Cortex of kidney (tissue), 1 donor: ENCODE measurements at places on chromosomes 16 and 17.

DNA sequence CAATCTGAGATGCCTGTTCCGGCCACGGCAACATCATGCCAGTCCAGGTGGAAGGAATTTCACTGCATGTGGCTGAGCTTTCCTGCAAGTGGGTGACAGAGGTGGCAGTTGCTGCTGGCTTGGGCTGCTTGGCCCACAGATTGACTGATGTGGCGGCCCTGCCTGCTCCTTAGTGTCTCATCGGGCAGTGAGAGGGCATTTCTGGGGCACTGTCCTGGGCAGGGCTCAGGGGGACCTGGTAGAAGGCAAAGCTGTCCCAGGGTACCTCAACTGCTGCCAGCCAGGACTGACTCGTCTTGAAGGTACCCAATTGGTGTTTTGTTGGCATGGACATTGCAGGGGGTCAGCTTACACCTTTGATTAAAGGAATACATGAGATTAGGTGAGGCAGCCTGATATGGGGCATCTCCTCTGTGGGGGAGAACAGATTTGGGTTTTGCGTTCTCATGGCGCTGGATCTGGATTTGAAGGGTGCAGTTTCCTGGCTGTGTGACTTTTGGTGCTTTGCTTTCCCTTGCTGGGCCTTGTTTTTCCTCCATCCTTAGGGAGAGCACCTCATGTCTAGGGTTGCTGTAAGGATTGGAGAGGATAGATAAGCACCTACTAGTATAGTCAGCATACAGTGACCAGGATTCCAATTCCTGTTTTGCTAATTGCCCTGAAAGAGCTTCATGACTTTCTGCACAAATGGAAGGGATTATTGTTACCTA, 5.4 kb downstream of the CMIP start:
- DNase-seq = no peak

DNA sequence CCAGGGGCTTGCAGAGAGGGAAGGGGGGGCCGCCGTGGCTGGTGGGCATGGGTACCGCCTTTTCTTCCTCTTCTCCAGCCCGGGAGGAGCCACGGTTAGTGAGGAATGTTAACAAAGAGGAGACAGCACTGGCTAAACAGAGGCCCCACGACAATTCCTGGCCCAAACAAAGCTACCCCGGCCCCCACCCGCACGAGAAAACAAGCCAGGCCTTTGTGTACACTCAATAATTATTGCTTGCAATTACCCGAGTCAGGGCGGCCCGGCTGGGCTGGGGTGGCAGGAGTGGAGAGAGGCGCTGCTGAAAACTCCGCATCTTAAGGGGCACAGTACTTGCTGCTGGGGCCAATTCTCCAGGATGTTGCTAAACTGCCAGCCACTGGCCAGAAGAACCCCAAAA, 56.4 kb downstream of the IRX5 start:
- DNase-seq = no peak

- no peak for DNase-seq
Observed at GRCh38 chr17:69485901-69486643, 71.6 kb downstream of the MAP2K6 start.

DNA sequence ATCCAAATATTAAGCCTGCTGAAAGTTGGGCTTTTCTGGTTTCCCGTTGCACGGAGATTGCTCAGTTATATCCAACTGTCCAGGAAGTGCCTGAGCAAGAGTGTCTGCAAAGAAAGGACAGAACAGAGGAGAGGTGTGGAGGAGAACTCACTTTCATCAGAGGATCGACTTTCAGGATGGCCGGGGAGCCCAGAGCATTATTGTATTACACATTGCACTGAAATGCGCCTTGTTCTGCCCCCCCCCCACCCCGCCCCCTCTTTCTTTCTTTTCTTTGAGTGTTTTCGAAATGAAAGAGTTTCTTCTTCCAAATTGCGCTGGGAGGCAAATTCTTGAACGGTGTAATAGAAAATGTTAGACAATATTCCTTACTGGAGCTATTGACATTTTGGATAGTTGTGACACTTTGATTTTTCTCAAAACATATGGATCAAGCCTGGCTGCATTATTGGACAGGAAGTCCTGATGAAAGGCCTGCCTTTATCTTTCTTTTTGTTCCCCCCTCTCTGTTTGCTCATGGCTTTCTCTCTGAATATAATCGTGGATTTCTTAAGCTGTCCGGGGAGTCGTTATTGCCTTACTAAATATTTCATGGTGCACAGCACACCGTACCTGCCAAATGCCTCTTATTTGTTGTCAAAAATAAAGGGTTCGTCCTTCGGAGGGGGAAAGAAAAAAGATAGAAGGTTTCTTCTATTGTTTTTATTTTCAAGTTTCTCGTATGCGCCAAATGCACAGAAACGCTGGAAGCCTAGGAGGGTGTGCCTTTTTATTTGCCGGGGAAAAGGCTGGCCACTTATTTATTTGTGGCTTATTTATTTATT, 110.8 kb downstream of the IRX3 start:
- DNase-seq = no peak

DNA sequence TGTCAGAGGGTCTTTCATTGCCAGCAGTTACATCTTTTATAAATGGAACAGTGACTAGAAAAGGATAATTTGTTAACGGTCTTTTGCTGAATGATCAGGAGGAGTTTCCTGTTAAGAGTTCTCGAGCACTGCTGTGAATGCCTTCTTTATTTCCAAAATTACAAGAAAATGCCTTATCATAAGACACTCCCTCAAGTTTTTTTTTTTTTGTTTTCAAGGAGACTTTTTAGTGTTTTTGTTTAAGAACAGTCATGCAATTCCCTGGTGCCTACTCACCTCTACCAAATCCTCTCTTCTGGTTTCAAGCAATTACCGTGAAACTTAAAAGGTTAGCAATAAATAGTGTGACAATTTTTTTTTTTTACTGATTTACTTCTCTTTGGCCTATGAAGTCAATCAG, 19.0 kb upstream of the VWA3A start:
- no peak for DNase-seq

- no peak for DNase-seq
Observed at GRCh38 chr16:75787440-75787839, 61.1 kb upstream of the CPHXL start.

DNA sequence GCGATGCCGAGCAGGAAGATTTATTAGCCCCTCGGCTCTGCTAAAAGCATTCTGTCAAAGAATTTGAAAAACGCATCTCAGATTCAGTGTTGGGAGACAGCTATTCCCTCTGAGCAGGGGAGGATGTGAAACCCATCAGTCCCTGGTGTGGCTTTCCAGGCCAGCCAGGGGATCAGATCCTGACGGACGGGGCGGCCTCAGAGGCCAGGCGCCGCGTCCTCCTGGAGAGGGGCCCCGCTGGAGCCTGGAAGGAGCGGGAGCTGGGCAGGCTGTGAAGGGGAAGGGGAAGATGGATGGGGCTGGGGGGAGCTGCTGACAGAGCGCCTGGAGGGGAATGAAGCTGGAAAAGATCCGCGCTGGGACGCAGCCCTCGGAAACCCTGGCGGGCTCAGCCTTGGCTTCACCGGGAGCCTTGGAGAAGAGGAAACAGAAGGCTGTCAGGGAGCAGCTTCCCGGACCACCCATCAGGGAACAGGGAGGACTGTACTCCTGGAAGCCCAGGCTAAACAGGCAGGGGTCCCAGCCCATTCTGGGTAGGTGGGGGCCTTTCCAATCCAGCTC, 358.0 kb downstream of the C16orf95 start:
- DNase-seq = no peak

- no peak for DNase-seq
Observed at GRCh38 chr17:45413498-45413923, 19.2 kb downstream of the ARHGAP27 start.

DNA sequence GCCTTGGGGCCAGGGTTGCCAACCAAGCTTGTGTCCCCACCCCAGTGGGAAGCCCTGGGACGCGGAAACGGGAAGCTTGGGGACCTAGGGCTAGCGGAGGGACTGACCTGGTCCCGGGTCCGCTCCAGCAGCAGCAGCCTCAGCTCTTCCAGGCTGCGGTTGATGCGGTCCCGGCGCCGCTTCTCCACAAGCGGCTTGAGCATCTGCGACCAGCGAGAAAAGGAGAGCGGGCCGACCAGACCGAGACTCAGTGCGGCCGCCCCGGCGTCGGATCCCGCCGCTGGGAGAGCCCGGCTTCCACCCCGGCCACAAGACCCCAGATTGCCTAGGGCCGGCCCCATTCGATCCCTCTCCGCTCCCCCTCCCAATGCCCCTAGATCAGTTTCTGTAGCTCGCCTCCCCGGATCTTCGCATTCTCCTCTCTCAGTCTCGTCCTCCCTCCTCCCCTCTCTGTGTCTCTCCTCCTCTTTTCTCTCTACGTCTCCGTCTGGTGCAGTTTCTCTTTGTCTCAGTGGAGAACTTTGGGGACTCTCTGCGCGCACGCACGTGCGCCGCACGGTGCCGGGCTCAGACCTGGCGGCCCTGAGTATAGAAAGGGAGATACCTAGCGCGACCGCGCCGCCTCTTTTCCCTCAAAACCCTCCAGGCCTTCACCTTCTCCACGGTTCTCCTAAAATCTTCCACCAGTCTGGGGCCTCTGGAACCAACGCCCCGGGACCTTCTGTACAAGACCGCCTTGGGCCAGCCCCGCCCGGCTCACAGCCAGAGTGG, 797 bp downstream of the HES7 start:
- no peak for DNase-seq

GRCh38 chr17:21127509-21128077, 829 bp downstream of the DHRS7B start:
- no peak for DNase-seq

DNA sequence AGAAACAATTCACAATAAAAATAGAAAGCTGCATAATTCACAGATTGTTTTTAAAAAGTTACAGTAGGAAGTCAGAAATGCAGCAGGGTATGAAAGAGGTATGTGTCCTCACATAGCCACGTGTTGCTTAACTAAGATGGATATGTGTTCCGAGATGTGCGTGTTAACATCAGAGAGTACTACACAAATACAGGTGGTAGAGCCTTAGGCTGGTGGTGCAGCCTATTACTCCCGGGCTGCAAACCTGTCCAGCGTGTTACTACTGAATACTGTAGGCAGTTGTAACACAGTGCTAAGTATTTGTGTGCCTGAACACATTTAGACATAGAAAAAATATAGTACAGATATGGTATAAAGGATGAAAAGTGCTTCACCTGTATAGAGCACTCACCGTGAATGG, 46.4 kb downstream of the USP10 start:
- DNase-seq = no peak

DNA sequence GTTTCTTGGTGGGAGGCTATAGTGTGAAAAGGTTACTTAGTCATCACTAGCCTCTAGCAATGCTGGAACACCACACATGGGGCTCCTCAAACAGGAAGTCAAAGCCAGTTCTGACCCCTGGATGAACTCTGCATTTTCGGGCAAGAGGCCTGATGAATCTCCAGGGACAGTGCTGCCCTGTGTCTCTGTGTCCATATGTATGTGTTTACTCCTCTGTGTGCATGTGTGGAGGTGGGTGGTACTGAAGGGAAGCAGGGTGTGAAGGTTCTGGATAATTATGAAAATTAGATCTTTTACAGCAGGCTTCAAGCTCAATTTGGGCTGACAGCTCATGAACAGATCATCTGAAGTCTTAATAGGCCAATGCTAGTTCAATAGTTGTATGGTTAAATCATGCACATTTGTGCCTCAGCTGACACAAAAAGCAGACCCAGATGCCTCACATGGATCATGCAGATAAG, 133.6 kb downstream of the SNX11 start:
- no peak for DNase-seq

DNA sequence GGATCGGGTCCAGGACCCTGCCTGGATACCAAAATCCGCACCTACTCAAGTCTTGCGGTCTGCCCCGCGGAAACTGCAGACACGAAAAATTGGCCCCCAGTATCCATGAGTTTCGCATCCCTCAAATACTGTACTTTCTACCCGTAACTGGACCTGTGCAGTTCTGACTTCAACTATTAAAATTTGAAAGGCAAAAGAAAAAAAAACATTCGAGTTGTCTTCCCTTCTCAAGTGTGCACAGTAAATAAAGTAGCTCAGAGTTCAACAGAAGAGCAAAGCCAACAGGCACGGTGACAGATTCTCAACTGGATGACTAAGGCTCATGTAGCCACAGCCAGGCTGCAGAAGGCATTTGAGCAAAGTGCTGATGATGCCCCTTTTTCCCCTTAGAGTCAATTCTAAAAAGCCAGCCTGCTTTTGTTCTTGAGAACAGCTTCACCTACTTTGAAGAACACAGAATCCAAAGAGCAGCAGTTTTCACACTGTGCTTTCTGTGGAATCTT, 32.5 kb downstream of the MARF1 start:
- DNase-seq = no peak

GRCh38 chr17:40281663-40282062, 6.0 kb upstream of the CDC6 start:
- no peak for DNase-seq

- DNase-seq = no peak
Observed at GRCh38 chr17:6023036-6023831, 46.9 kb upstream of the WSCD1 start.

GRCh38 chr16:22337849-22338635, 36.4 kb downstream of the CDR2 start:
- DNase-seq = no peak

DNA sequence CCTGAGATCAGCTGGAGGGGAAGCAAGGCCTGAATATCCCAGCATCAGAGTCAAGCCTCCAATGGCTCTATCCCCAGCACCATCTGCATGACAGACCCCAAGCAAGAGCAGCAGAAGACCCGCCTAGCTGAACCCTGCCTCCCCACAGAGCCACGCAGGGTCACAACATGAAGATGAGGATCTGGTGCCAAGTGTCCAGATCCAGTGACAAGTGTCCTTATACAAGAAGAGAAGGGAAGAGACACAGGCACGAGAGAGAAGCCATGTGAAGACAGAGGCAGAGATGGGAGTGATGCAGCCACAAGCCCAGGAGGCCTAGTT, 28.9 kb downstream of the TNFRSF13B start:
- no peak for DNase-seq

DNA sequence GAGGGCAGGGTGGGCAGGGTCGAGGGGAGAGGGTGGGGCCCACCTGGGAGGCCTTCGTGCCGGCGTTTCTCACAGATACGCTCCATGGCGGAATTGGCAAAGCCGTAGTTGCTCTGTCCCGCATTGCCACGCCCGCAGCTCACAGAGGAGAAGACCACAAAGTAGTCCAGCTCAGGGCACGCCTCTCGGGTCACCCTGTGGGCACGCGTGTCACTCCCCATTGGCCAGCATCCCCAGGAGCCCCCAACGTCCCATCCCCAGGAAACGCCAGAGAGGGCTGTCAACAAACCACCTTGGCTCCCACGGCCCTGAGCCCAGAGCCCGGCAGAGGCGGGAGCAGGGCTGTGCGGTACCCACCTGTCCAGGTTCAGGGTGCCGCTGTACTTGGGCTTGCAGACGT, 16.1 kb downstream of the FASN start:
- DNase-seq = no peak

DNA sequence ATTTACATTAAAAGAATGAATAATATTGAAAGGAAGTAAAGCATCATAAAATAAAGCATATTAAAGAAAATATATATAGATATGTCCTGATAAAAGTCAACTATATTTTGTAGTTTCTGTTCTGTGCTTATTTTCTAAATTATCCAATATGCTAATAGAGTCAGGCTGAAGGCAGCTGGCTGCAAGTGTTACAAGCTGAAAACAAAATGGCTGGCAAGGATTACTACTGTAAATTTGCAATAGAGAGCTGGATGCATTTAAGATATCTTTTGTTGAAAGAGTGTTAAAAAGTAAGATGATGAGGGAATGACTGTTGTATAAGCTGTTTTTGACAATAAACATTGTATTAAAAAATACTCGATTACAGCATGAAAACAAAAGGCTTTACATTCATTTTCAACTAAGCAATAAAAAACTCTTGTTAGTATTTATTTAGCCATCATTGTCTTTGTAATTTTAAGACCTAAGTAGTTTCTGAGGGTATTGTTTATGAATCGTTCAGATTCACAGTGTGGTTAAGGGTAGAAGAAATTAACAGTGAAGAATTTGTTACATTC, 76.3 kb downstream of the TANC2 start:
- no peak for DNase-seq

GRCh38 chr17:81271226-81271625, 23.9 kb downstream of the SLC38A10 start:
- no peak for DNase-seq
